ENCODE measurements at places on chromosomes 1 and 21. TPM values are rescaled to one million over a fixed set of nuclear protein-coding genes. Genes with fewer than 3 reads are reported as not detected.

GRCh38 chr21:26137379-26138060 is 33.0 kb downstream of the APP start:
- H3K4me1 ChIP-seq: peaks cover 5% of the 10 kb centered on the region
- H3K4me3 ChIP-seq: no peak overlapping the region
- H3K27me3 ChIP-seq: no peaks in the 10 kb centered on the region

GRCh38 chr1:161258439-161259344 is at the start of gene PCP4L1:
Gene PCP4L1, plus strand, starts transcription at chr1:161258745. Its CDS starts 230 bp downstream, at chr1:161258975.
- no peaks in the 10 kb centered on the region for H3K36me3 ChIP-seq
- peak; percentile 48 for DNase-seq
- H3K4me1 ChIP-seq: no peaks in the 10 kb centered on the region
- no peak within 1 kb of the TSS for H3K27ac ChIP-seq

GRCh38 chr1:222948079-222948478 is 133.2 kb downstream of the DISP1 start:
- no peaks in the 10 kb centered on the region for H3K36me3 ChIP-seq
- H3K4me3 ChIP-seq: no peak overlapping the region
- H3K4me1 ChIP-seq: peaks cover 12% of the 10 kb centered on the region
- H3K27ac ChIP-seq: no peak overlapping the region
- no peaks in the 10 kb centered on the region for H3K27me3 ChIP-seq

- no peak overlapping the region for H3K4me3 ChIP-seq
- no peaks in the 10 kb centered on the region for H3K36me3 ChIP-seq
- no peaks in the 10 kb centered on the region for H3K4me1 ChIP-seq
- H3K27ac ChIP-seq: no peak overlapping the region
- no peaks in the 10 kb centered on the region for H3K27me3 ChIP-seq
These were observed 43.4 kb downstream of the GNPAT start for GRCh38 chr1:231284441-231284840.

GRCh38 chr1:195709821-195710220 is 898.4 kb downstream of the KCNT2 start:
- H3K27me3 ChIP-seq: no peaks in the 10 kb centered on the region
- H3K4me3 ChIP-seq: no peak overlapping the region
- no peak overlapping the region for H3K27ac ChIP-seq
- H3K36me3 ChIP-seq: no peaks in the 10 kb centered on the region
- no peaks in the 10 kb centered on the region for H3K4me1 ChIP-seq
- no peak for DNase-seq

DNA sequence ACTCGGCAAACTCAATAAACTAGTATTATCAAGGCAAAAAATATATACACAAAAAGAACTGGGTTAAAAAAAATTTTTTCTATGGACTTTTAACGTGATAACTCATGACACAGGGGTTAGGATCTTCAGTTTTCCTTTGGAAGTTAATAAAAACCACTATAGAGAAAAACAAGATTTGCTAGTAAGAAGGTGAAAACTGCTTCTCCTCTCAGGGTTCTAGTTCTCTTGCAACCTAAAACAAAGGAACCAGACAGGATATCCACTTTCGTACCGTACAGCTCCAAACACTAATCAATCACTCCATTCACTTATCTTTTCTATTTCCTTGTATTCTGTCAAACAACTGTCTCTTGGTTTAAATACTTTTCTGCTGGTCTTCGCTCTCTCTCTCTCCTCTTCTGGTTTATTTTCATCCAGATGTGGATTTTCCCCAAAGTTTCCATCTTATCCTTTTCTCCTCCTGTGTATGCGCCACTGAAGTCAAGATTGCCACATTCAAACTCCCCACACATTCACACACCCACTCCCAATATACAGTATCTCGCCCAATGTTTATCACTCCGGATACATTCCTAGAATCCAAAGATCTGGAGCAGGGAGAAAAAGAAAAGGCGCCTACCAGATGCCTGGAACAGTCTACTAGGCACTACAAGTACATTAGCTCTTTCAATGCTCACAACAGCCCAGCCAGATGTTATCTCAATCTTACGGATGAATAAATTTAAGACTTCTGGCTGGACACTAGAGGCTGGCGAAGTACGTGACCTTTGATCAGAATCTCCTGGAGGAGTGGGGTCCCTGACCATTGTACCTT is 775 bp upstream of the PRPF38B start:
- no peaks in the 10 kb centered on the region for H3K27me3 ChIP-seq
- H3K27ac ChIP-seq: peak overlapping the region; percentile 99
- H3K36me3 ChIP-seq: peaks cover 12% of the 10 kb centered on the region
- no peak for DNase-seq
- peak overlapping the region; percentile 91 for H3K4me3 ChIP-seq

GRCh38 chr1:244445320-244446181 is 6.2 kb downstream of the ADSS2 start:
- H3K4me1 ChIP-seq: no peaks in the 10 kb centered on the region
- H3K4me3 ChIP-seq: no peak overlapping the region
- no peaks in the 10 kb centered on the region for H3K27me3 ChIP-seq
- DNase-seq: no peak

GRCh38 chr1:172938681-172939080 is 112.1 kb downstream of the TNFSF18 start:
- DNase-seq: no peak
- no peak overlapping the region for H3K27ac ChIP-seq
- no peak overlapping the region for H3K4me3 ChIP-seq

DNA sequence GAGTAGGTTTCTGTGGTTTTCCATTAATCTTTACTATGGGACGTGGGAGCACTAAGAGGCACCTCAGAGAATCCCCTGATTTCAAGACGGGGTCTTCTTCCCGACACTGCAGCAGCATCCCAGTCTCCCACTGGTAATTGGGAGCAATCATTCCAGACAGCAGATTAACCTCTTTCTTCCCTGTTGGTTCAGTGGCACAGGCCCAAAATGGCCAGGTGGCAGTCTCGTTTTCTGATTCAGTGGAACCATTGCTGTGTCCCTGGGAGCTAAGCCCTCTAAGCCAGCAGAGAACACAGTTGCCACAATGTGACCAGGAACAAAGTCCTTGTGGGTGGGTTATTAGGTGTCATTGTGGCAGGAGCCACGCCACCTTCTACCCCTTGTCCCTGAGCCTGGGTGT is 342.1 kb downstream of the MATN1 start:
- H3K27ac ChIP-seq: no peak overlapping the region
- H3K36me3 ChIP-seq: no peaks in the 10 kb centered on the region
- no peak overlapping the region for H3K4me3 ChIP-seq
- peaks cover 6% of the 10 kb centered on the region for H3K4me1 ChIP-seq
- peaks cover 3% of the 10 kb centered on the region for H3K27me3 ChIP-seq

- DNase-seq: no peak
- no peaks in the 10 kb centered on the region for H3K4me1 ChIP-seq
- H3K27me3 ChIP-seq: no peaks in the 10 kb centered on the region
- no peak overlapping the region for H3K27ac ChIP-seq
These were observed 183.0 kb downstream of the CYYR1 start for GRCh38 chr21:26389971-26390641.

DNA sequence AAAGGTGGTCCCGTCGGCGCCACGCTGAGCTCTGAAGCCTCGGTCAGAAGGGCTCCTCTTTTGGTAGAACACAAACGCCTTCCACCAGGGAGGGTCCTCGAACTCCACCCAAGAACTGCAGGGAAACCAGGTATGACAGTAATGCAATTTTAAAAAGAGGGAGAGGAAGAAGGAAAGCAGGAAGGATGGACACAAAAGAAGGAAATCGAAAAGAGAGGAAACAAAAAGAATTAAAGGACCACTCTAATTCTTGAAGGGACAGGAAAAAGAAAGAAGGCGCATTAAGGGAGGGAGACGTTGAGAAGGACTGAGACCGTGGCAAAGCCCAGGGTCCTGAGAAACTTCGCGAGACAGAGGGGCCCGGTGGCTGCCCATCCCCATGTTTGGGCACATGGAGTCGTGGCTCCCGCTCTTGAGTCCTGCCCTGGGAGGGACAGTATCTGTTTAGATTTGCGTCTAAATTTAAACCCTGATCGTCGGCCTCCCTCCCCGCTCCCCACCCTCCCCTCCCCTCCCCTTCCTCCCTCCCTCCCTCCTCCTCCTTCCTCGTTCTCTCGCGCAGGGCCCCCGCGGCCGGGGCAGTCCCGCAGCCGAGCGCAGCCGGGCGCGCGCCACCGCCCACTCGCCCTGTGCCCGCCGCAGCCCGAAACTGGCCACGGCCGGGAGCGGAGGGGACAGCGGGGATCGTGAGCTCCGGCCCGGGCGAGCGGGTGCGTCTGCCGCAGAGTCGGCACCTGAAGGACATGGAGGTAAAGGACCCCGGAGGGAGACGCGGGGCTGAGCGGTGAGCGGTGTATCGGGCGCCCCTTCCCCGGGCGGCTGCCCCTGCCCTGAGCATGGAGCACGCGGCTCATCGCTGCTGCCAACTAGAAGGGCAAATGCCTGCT is at the start of gene RCSD1:
Gene RCSD1 (plus strand): TSS at position 552 of the 887 bp plus-strand sequence. CDS start 192 bp downstream, at position 744.
- H3K27me3 ChIP-seq: no peaks in the 10 kb centered on the region
- peak within 1 kb of the TSS; percentile 97 for H3K27ac ChIP-seq
- no peaks in the 10 kb centered on the region for H3K36me3 ChIP-seq
- DNase-seq: peak; percentile 74
- peak within 1 kb of the TSS; percentile 94 for H3K4me3 ChIP-seq

GRCh38 chr1:184031409-184032107 is 6.0 kb downstream of the COLGALT2 start:
- H3K27me3 ChIP-seq: no peaks in the 10 kb centered on the region
- H3K27ac ChIP-seq: no peak overlapping the region
- no peak overlapping the region for H3K4me3 ChIP-seq
- no peaks in the 10 kb centered on the region for H3K36me3 ChIP-seq
- no peak for DNase-seq

DNA sequence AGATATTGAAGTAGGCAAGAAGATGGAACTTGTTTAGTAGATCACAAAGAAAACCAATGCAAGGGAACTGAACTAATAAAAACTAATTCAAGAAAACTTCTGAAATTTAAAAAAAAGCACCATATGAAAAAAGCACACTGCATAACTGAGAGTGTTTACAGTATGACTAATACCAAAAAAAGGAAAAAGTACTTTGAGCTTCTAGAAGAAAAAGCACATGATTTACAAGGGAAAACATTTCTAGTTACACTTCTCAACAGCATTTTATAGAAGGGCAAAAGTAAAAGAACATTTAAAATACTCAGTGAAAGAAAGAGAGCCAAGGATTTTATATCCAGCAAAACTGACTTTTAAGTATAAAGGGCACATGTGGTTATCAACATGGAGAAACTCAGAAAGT is 233.6 kb downstream of the RPS6KC1 start:
- H3K4me3 ChIP-seq: no peak overlapping the region
- DNase-seq: no peak
- H3K36me3 ChIP-seq: no peaks in the 10 kb centered on the region

DNA sequence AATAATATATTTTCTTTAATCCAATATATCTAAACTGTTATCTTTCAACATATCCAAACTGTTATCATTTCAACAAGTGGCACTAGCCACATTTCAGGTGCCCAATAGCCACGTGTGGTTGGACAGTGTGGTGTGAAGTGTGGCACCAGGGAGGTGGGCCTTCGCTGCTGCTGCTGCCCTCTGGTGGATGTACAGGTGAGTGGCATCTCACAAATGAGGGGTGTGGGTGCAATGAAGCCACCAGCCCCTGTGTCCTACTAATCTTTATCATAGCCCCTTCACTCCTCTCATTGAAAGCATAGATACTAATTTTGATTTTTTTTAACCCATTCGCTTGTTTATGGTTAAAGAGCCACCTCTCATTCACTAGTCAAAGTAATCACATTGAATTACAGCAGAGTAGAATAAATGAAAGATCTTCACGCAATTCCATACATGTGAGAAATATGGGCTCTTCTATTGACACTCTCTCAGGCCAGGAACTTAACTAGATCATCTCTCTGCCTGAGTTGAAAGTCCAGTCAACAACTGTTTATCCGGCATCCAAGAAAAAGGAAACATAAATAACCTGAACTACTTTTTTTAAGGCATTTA is 499.2 kb downstream of the OMA1 start:
- no peaks in the 10 kb centered on the region for H3K27me3 ChIP-seq
- no peaks in the 10 kb centered on the region for H3K4me1 ChIP-seq
- no peak overlapping the region for H3K27ac ChIP-seq

DNA sequence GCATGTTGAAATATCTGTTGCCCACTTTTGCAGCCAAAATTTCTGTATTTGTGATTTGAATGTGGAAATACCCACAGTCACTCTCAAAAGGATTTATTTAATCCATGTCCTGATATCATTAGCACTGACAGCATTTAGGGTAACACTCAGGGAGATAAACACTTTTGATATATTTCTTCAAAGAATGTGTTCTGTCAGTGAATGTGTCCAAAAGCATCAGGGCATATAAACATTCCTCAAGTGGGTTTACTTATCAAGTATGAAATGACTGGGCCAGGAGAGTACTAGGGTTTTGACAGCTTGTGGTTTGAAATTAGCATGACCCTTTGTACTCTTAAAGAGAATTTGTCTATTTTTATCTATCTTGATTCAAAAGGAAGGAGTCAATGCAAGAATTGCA is 1302.1 kb upstream of the ADGRL2 start:
- no peaks in the 10 kb centered on the region for H3K4me1 ChIP-seq
- H3K27me3 ChIP-seq: no peaks in the 10 kb centered on the region
- no peak overlapping the region for H3K27ac ChIP-seq
- no peaks in the 10 kb centered on the region for H3K36me3 ChIP-seq
- DNase-seq: no peak

DNA sequence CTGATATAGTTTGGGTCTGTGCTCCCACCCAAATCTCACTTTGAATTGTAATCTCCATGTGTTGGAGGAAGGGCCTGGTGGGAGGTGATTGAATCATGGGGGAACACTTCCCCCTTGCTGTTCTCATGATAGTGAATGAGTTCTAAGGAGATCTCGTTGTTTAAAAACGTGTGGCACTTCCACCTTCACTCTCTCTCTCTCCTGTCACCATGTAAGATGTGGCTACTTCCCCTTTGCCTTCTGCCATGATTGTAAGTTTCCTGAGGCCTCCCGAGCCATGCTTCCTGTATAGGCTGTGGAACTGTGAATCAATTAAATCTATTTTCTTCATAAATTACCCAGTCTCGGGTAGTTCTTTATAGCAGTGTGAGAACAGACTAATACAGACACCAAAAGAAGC is 40.4 kb downstream of the FRRS1 start:
- H3K36me3 ChIP-seq: no peaks in the 10 kb centered on the region
- DNase-seq: no peak
- no peak overlapping the region for H3K4me3 ChIP-seq
- H3K27me3 ChIP-seq: no peaks in the 10 kb centered on the region
- H3K4me1 ChIP-seq: no peaks in the 10 kb centered on the region

GRCh38 chr1:170853302-170853701 is 82.0 kb upstream of the MROH9 start:
- no peaks in the 10 kb centered on the region for H3K27me3 ChIP-seq
- H3K27ac ChIP-seq: no peak overlapping the region
- H3K4me3 ChIP-seq: no peak overlapping the region
- no peak for DNase-seq
- H3K36me3 ChIP-seq: no peaks in the 10 kb centered on the region

The RPRD2 gene
- total RNA-seq: 19.7 TPM

The ZFP69 gene
- 1.6 TPM for total RNA-seq

The LIN28A gene
- total RNA-seq: not detected

The SV2A gene
- 0.43 TPM for total RNA-seq

The TNFAIP8L2 gene
- total RNA-seq: 1.6 TPM

The CRYZ gene
- 23.0 TPM for total RNA-seq

The TINAGL1 gene
- total RNA-seq: 159 TPM

The GGPS1 gene
- 30.0 TPM for total RNA-seq

The ANKRD34A gene
- total RNA-seq: 1.7 TPM

The MSH4 gene
- total RNA-seq: 0.19 TPM
